Stimulated activated CD8-positive, alpha-beta memory T cell treated with anti-CD3 and anti-CD28 coated beads, Interleukin-7, amount 100 ng/mL, for 1 hour (primary cell): ENCODE measurements at places on chromosomes 6 and 20.

GRCh38 chr6:169893624-169894023, 142.2 kb downstream of the ERMARD start:
- no peak for DNase-seq

- no peak for DNase-seq
Measured at GRCh38 chr6:120214088-120214499, 864.5 kb upstream of the MAN1A1 start.

DNA sequence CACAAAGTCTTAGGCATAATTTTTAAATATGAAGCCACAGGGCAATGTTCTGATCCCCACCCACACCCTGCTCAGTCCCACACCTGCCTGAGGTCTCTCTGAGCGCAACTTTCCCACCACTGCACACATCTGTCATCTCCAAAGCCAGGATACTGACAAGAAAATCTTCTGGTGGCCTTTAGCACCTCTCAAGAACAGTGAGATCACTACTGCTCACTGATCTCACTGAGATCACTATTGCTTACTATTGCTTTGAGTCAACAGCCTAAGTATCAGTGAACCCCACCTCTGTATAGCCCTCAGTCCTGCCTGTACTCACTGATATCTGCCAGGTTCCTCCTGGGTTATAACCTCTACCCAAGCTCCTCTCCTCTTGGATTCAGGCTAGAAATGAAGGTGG, 6.4 kb downstream of the TNFRSF21 start:
- no peak for DNase-seq

- no peak for DNase-seq
Measured at GRCh38 chr6:25954756-25955155, 7.8 kb upstream of the TRIM38 start.

GRCh38 chr20:49896204-49896603, 19.1 kb downstream of the SPATA2 start:
- DNase-seq, result no peak
